ENCODE measurements at places on chromosomes 5 and 9.

- DNase-seq: no peak
Measured at GRCh38 chr9:134051319-134051718, 16.5 kb downstream of the BRD3 start.

DNA sequence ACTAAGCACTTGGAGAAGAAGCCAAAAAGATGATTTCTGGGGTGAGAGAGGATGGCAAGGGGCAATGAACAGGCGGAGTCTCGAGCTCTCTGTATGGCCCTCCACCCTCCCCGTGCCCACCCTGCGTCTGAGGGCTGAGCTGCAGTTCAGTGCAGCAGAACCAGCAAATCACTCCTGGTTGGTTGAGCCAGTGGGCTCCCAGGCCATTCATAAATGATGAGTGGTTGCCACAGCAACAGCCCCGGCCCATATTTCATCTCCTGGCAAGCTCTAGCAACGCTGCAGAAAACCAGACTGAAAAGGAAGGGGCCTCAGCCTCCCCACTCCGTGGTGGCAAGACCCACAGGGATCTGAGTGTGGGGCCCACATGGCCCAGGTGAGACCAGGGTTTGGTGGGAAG lies 93.8 kb upstream of the PPP1R26 start:
- no peak for DNase-seq

DNA sequence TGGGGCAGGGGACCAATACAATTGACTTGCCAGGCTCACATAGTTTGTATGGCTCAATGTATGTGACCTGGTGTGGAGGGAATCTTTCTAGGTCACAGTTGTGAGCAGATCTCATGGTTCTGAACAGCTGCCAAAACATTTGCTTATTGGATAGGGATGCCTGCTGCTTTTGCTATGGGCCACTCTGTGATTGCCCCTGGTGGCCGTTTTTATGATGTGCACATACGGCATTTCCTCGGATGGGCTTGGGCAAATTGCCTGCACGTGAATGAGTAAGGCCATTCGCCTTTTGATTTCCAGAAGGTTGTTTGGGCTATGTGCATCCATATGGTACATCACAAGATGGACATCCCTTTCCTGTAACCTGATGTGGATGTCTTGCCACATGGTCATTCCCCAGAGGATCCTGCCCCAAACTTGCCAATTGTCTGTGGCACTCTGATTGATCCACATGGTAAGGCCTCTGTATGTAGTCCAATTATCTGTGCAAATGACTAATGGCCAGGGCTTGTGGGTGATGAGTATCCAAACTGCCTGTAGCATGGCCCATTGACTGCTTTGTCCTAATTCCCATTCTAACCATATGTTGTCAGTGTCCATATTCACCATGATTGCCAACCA lies 10.7 kb upstream of the SLC22A4 start:
- DNase-seq: no peak

DNA sequence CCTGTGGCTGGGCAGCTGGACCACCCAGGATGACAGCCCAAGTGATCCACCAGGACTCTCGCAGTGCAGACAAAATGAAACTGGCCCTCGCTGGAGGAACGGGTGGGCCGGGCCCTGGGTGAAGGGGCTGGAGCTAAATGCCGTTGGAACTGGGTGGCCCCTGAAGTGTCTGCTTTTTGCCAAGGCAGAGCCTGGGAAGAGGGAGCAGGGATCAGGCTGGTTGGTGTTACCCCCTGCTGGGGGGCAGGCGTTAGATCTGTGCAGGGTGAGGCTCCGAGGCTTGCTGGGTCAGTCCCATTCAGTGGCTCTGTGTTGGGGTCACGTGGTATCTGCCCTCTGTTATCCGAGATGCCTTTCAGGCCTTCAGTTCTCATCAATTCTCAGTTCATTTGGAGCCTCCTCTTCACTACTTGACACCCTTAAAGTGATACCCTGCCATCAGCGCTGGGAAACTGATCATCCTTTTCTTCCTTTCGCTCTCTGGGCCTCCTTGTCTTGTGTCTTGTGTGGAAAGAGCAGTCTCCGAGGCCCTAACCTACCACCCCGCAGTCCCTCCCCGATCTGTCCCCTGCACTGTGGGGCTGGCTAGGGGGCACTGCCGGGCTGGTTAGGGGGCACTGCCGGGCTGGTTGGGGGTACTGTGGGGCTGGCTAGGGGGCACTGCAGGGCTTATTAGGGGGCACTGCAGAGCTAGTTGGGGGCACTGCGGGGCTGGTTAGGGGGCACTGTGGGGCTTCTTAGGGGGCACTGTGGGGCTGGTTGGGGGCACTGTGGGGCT lies 37.3 kb downstream of the COL5A1 start:
- DNase-seq: no peak

DNA sequence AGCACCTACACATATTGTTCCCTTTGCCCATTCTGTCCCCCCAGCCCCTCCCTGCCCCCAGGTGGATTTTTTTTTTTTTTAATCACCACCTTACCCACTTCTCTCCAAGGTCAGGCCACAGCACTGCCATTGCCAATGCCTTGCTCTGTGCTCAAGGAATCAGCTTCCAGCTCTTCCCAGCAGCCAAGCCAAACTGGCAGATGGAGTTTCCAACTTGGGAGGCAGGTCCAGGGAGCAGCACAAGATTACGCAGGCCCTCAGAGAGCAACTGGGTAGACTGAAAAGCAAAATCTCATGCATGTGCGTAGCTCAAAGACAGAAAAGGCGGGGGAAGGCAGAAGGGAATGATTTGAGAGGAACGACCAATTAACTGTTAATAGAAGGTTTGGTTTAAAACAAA lies 15.1 kb downstream of the GRHPR start:
- no peak for DNase-seq

All from T follicular helper cell (primary cell).